ENCODE measurements at places on chromosomes 16 and 17. TPM values are rescaled to one million over a fixed set of nuclear protein-coding genes. Genes with fewer than 3 reads are reported as not detected.

TSPAN10 gene
- 4.0 TPM for polyA plus RNA-seq

CRHR1 gene
- polyA plus RNA-seq = 0.47 TPM

EVI2A gene
- polyA plus RNA-seq = 1.8 TPM

- peak; percentile 72 for DNase-seq
Measured at GRCh38 chr17:2749784-2750181, 331 bp upstream of the CCDC92B start.

- DNase-seq = no peak
Measured at GRCh38 chr17:63694950-63695773, 4.8 kb downstream of the LIMD2 start.

DNA sequence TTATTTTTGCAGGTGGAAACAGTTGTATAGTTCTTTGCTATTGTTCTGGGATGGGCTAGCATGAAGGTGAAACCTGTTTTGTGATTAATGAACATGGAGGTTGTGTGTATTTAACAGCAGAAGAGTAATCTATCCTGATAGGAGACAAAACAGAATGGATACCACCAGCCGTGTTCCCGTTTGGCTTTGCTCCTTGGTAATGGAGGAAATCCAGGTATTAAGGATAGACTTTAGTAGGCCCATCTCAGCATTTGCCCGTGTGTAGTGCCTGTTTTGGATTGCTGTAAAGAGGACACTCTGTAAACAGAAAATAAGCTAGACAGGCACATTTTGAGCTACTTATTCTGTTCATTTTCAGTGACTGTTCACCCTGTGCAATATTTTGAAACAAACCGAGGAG, 215.1 kb downstream of the RBFOX1 start:
- no peak for DNase-seq

Data from left kidney (tissue), 8 donors.